ENCODE measurements at places on chromosomes 13 and 19. TPM values are rescaled to one million over a fixed set of nuclear protein-coding genes. Genes with fewer than 3 reads are reported as not detected.

DNA sequence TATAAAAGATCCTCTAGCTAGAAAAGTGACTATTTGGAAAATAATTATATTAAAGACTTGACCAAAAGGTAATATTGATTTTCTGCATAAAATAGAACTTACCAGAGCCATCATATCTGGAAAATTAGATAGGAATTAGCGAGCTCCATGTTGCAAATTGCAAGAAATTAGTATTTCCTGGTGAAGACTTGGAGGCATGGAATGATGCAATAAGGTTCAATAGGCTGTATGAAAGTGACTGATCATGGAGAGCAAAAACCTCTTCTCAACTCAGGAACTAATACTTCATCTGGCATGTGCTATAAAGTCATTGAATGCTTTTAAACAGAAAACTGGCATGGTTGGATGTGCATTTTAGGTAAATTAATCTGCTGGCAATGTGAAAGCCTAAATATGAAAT, 66.3 kb upstream of the UFM1 start:
- no peak for DNase-seq

GRCh38 chr13:78608688-78609463, 5.5 kb upstream of the POU4F1 start:
- no peak for DNase-seq

- no peak for DNase-seq
Observed at GRCh38 chr19:1166872-1167573, 7.0 kb downstream of the SBNO2 start.

DNA sequence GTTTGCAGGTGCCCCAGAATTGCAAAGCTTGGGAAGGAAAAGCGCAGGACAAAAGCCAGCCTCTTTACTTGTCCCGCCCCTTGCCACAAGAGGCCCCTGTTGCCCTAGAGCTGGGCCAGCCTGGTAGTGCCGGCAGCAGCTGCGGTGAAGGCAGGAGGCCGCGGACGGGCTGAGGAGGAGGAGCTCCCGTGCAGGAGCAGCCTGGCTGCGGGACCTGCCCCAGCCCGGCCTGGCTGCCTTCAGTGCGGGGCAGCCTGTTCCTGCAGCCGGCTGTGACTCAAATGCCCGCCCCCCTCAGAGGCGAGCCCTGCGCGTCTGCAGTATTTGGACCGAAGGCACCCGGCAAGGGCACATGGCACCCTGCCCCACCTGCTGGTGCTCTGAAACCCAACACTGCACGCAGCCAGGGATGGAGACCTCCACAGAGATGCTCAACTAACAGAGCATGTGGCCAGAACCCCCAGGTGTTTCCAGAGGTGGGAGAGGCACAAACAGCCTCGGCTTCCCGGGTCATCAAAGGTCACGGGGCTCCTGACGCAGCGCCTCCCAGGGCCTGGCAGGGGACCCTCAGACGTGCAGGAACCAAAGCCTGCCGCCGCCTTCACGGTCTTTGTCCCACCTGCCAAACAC, 29.7 kb downstream of the NAXD start:
- peak; percentile 91 for DNase-seq

- no peak for DNase-seq
Observed at GRCh38 chr19:46744005-46744691, 1.7 kb upstream of the FKRP start.

GRCh38 chr19:46710687-46711086, 6.2 kb downstream of the PRKD2 start:
- DNase-seq = no peak

- no peak for DNase-seq
Observed at GRCh38 chr13:76813891-76814290, 72.3 kb downstream of the KCTD12 start.

- peak; percentile 16 for DNase-seq
Observed at GRCh38 chr13:39916330-39916729, 260.9 kb downstream of the COG6 start.

Gene SUPT20H
- total RNA-seq = 95.5 TPM

Gene SF3A2
- total RNA-seq = 55.8 TPM

Gene PLPP2
- 0.04 TPM for total RNA-seq

Gene GIPR
- total RNA-seq = 3.9 TPM

Gene RASAL3
- 27.1 TPM for total RNA-seq

Gene CNFN
- total RNA-seq = not detected

Gene LMTK3
- total RNA-seq = not detected
